ENCODE measurements at places on chromosomes 2 and 18.

DNA sequence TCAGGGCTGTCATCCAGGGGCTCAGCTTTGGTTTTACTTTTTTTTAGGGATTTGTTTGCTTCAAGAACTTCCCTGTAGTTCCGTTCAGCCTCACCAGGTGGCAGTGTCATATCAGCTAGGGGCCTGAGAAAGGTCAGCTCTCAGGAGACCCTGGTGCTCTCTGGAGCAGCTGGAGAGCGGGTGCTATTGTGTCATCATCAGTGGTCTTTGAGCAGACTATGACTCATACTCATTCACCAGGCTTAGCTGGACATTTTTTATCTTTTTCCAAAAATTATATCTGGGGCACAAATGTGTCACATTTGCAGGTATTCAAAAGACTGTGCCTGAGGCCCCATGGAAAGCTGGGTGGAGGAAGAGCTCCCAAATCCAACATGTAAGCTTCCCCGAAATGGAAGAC lies 24.4 kb downstream of the ZNF892 start:
- DNase-seq = no peak

DNA sequence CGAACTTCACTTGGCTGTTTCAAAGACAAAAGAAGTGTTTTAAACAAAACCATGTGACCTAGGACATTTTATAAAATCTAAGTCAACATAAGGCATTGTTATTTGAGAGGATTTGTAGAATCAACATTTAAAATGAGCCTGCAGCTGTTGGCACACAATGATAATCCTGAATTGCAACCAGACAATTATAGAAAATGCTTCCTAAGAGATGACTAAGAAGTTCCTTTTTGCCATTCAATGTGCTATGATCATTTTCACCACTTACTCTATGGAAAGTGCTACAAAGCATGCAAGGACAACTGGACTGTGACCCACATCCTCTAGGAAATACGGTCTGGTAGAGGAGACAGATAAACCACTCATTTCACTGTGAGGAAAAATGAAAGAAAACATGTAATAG lies 246.4 kb downstream of the CDH20 start:
- DNase-seq = no peak

- no peak for DNase-seq
These were observed 36.5 kb upstream of the CDH19 start for GRCh38 chr18:66640431-66640830.

- no peak for DNase-seq
These were observed 22.3 kb upstream of the TYMS start for GRCh38 chr18:635171-635570.

DNA sequence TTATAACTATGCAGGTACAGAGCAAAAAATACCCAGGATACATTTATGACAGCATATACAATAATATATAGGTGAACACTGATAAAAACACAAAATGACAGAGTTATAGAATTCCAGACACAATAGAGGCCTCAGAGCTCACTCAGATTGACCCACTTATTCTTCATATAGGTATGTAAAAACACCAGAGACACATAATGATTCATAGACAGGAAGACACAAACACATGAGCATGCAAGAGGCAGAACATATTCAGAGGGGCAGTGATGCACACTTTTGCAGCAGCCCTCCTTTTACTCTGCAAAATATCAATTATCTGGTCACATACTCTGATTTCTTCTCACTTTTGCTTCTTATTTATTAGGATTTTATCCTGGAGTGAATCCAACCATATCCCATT lies 633.3 kb upstream of the ACVR2A start:
- no peak for DNase-seq

- no peak for DNase-seq
These were observed 45.8 kb downstream of the DNAJC10 start for GRCh38 chr2:182761903-182762302.

- no peak for DNase-seq
These were observed 155.1 kb upstream of the RASGRP3 start for GRCh38 chr2:33321236-33321771.

- no peak for DNase-seq
These were observed 145.0 kb downstream of the ZBTB7C start for GRCh38 chr18:48263914-48264902.

GRCh38 chr2:241871538-241872312 lies 2.2 kb downstream of the RTP5 start:
- DNase-seq = no peak

- no peak for DNase-seq
These were observed 807 bp downstream of the GAREM1 start for GRCh38 chr18:32469691-32470459.

GRCh38 chr2:124272261-124272841 lies 247.3 kb downstream of the CNTNAP5 start:
- DNase-seq = no peak

DNA sequence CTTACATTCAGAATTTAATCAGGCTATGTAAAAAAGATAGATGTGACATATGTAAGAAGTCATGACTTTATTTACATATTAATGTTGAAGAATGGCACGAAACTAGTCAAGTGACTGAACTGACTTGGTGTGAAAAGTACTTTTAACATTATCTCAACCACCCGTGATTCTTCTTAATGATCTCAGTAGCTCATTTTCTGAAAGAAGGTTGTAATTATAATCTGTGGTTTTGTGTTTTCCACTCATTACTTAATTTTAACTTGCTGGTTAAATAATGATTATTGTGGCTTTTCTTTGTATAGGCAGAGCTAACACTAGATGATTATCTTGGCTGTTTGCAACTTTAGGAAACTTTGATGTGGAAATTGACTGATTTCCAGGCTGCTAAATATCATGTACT lies 18.5 kb downstream of the KCNJ13 start:
- DNase-seq = no peak

DNA sequence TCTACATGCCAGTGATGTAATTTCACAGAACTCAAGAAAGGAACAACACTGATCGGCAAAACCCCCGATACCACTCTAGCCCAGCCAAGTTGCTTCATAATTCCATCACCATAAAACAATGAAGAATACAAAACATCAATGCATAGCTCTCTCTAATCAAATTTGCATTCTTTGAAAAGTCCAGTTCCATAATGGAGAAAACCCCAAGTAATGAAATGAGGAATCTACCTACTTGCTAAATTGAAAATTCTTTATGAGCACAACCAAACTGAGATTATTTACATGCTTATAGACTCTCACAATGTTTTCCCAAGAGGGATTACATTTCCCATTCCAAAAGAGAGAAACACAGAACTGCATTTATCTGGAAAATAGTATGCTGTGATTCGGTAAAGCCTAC lies 186.5 kb downstream of the NR4A2 start:
- no peak for DNase-seq

DNA sequence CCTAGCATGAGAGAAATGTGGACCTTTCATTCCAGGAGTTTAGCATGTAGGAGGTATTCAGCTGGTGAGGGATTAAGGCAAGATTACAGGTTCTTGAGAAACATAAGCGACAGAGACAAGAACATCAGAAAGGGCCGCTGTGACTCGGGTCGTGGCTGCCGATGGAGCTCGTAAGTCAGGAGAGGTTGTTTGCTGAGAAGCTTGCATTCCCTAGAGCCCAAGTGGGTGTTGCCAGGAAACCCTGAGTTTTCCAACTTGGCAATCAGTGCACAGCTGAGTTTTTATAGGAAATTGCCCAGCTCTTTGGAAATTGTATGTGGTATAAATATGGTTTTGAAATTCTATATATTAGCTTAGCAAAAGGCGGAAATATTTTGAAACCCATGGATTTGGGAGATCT lies 46.4 kb upstream of the CYP1B1 start:
- no peak for DNase-seq

- DNase-seq = no peak
These were observed 514.5 kb downstream of the LRRTM4 start for GRCh38 chr2:77007686-77008085.

Data from stimulated activated CD8-positive, alpha-beta memory T cell treated with anti-CD3 and anti-CD28 coated beads, Interleukin-4, amount 100 ng/mL, for 24 hours (primary cell).